ENCODE measurements at places on chromosomes 5 and 9.

DNA sequence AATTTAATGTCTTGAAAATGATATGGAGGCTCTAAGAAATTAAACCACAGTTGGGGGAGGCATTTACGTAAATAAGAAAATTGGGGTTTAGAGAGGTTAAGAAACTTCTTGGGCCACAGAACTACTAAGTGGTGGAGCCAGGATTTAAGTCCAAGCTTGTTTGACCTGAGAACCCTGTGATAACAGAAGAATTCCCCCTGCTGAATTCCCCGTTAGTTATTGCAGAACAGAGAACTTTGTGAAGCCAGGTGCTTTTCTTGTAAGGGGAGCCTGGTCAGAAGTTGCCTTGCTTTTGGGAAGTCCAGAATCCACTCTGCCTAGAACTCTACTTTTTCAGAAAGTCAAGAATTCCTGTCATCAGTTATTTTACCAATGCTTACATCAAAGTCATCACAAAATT is 309.3 kb upstream of the SEMA6A start:
- no peak for DNase-seq

- no peak for DNase-seq
Measured at GRCh38 chr9:20255052-20255451, 367.2 kb downstream of the MLLT3 start.

DNA sequence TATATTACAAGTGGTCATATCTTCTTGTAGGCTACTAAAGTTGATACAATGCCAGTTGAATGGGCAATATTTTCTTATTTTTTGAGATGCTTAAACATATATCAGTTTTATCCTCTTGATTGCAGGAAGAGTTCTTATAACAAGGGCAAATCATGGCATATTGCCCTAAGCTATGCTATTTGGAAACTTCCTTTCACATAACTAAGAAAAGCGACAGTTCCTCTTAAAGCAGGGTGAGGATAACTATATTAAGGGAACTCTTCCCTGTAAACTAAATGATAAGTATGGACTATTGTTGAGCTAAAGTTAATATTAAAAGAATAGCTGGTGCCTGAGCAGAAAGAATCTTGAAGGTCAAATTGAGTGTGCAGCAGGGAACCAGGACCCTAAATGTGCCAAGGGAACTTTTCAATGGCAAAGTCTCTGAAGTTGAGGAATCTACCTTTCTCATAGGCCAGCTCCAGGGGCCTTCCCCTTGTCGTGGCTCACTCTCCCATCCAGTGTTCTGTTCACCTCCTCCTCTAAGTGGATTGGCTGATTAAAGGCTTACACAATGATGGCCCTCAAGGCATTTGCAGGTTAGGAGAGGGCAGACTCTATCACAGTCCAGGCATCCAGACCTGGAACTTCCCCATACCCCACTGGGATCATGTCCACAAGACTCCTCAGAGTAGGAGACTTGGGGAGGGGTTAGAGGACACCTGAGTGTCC is 26.8 kb downstream of the FYB1 start:
- no peak for DNase-seq

DNA sequence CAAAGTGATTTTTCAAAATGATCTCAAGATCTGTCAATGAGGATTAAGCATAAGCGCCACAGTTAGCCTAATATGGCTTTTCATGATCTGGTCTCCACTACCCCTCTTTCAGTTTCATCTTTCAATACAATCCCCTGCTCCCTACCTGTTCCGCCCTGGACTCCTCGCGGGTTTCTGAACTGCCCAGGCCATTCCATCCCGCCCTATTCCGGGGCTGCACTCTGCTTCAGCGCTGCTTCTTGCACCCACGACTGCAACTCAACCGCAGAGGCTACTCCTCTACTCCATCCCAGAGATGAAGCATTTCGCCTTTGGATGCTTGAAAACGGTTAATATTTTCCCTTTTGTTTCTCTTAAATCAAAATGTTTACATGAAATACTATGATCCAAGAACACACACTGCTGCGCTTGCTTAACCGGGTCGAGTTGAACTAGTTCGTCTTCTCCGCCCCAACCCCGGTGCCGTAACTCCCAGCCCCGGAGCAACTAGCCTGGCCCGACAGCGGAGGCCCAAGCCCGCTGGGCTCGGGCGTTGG is 716 bp upstream of the OTULIN start:
- peak; percentile 20 for DNase-seq

- DNase-seq: no peak
Measured at GRCh38 chr5:15020736-15021135, 149.2 kb upstream of the ANKH start.

- no peak for DNase-seq
Measured at GRCh38 chr5:137462265-137462590, 36.9 kb downstream of the SPOCK1 start.

GRCh38 chr5:178553517-178553916 is 36.7 kb downstream of the COL23A1 start:
- no peak for DNase-seq

DNA sequence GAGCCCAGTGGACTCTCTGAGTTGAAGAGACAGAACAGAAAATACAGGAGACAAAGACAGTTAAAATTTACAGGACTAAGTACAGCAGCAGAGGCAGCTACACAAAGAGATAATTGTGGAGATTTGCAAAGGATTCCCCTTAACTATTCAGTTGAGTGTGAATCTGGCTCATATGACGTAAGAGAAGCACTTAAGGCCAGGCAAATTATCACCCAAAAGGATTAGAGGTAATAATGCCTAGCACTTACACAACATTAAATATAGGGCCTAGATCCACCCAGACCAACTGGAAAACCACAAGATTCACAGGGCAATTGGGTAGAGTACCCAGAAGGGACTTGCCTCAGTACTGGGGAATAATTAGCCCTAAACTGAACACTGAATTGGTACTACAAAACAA is 41.3 kb downstream of the ADAMTS6 start:
- no peak for DNase-seq

DNA sequence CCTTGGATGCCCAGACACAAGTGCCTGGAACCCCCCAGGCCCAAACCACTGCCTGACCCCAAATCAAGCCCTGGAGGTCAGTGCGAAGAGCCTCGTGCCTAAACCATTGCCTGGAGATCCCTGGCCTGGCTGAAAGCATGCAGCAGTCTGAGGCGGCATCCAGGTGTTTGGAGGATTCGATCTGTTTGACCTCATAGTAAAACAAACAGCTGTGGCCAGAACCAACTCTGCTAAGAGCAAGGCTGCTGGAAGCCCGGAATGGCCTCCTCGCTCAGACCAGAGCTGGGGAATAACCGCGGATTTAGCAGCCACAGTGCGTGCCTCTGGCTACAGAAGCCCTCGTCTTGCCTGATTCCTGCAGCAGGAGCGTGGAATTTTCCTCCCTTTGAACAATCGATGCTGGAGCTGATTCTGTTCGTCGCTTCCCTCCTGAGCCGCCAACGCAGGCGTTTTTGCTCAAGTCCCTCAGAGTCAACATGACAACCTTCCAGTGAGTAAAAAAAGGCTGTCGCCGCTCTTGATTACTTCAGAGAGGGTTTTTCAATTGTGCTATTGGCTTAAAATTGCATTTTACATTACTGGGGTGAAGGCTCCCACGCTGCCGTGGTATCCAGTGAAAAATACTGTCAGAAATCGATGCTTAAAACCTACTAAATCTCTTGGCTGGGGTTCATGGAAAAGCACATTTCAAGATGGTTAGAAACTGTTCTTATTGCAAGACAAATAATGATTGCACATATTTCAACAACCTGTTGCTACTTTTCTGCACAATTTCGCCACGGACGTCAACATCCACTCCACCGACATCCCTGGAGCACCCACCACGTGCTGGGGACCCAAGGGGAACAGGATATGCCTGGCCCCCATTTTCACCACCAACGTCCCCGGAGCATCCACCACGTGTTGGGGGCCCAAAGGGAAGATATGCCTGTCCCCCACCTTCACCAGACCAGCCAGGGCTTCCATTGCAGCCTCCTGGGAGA is 190.0 kb downstream of the OLFM1 start:
- DNase-seq: no peak

GRCh38 chr5:58983526-58984452 is 400.9 kb downstream of the RAB3C start:
- DNase-seq: no peak

DNA sequence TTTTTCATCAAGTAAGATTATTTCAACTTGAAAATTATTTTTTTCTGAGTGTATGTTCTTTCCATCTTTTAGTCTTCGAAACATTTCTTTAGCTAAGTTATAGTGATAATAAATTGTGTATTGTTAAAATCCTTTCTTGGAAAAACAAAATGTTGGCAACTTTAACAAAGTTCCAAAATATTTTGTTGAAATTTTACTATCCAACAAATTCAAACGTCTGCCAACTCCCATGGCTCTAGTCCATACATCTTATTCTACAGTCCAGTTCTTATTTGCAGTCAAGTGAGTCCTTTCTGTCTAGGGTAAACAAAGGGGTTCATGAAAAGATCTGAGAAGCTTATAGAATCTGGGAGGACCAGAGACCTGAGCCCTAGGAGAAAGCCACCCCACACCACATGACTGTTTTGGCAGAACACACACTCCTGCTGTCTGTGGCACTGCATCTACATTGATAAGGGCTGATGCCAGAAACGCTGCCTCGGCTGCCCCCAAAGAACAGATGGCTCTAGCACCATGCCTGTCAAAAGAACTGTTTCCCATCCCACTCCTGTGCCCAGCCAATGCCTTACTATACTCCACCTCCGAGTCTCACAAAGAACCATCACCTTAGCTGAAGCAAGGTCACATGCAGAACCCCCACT is 47.5 kb downstream of the FEM1C start:
- DNase-seq: no peak

All from CD4-positive, alpha-beta T cell treated with Interleukin-6 for 4 hours (primary cell).